ENCODE measurements at places on chromosomes 7 and 10.

- peak; percentile 65 for DNase-seq
Measured at GRCh38 chr10:124647421-124648130, 96.6 kb downstream of the FAM53B start.

- DNase-seq: no peak
Measured at GRCh38 chr10:126503392-126504062, 115.2 kb upstream of the ADAM12 start.

DNA sequence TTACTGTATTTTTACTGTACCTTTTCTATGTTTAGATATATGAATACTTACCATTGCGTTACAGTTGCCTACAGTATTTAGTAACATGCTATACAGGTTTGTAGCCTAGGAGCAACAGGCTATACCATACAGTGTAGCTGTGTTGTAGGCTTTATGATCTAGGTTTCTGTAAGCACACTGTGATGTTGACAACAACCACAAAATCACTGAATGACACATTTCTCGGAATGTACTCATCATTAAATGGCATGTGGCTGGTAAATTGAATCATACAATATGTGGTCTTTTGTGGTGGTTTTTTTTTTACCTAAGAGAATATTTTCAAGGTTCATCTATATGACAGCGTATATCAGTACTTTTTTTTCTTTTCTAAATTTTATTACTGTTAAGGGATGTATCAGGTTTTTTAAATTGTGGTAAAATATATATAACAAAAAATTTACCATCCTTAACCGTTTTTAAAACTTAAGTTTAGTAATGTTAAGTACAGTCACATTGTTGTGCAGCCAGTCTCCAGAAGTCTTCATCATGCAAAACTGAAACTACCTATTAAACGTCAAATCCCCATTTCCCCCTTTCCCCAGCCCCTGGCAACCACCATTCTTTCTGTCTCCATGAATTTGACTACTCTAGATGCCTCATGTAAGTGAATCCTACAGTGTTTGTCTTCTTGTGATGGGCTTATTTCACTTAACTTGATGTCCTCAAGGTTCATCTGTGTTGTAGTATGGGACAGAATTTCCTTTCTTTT, 21.5 kb downstream of the BTAF1 start:
- DNase-seq: no peak

GRCh38 chr7:151864081-151864480, 12.8 kb downstream of the PRKAG2 start:
- DNase-seq: peak; percentile 14

DNA sequence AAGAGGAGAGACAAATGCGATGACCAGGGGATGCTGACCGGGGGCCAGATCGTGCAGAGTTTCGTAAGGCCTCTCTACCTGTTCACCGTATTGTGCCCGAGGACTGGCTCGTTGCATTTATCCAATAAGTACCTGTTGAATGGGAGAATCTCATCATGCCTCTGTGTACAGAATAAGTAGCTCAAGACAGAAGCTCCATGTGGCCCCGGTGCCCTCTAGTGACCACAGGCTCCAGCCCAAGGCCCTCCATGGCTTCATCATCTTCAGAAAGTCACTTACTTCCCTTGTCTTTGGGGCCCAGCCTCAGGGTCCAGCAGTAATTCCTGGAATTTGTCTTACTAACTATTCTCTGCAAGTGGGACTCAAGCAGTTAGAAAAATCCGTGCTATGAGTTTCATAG, 151.0 kb downstream of the CHN2 start:
- peak; percentile 13 for DNase-seq

All from CD8-positive, alpha-beta memory T cell (primary cell).